NCI-H524 treated with DMSO at 0.1 percent for 48 hours (cell line): ENCODE measurements at places on chromosomes 1 and 21.
A peak's percentile ranks its signal among the peaks of the same experiment; 100 is the strongest.

- no peak for DNase-seq
Measured at GRCh38 chr1:3103967-3104677, 35.1 kb downstream of the PRDM16 start.

- DNase-seq: no peak
Measured at GRCh38 chr21:42121794-42122193, 50.7 kb downstream of the UMODL1 start.

DNA sequence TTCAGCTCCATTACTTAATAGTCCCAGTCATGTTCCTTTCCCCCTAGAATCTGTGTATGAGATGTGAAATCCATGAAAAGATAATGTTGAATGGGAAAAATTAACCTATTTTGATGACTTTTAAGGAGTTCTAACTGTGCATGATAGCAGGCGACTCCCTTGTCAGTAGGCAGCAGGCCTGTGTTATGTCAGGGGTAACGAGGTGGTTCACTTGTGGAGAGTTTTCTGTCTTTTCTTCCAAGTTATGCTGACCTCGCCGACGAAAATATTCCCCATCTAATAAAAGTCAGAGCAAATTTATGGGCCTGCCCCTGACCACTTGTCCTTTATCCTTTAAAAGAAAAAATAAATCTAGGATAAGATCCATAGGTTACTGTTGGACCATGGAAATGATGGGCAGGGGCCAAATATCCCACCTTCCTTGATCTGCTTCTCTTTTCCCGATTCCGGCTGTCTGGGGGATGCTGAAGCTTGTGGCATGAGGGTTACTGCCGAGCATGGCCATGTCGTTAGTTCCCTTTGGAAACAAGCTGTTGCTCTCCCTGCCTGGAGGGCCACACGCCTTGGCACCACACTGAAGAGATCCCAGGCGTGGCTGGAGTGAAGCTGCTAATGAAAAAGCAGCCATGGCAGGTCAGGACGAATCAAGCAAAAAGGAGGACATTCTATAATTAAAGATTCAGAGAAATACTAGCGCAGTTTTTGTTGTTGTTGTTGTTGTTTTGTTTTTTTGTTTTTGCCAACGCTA lies 93.8 kb downstream of the ROR1 start:
- no peak for DNase-seq

DNA sequence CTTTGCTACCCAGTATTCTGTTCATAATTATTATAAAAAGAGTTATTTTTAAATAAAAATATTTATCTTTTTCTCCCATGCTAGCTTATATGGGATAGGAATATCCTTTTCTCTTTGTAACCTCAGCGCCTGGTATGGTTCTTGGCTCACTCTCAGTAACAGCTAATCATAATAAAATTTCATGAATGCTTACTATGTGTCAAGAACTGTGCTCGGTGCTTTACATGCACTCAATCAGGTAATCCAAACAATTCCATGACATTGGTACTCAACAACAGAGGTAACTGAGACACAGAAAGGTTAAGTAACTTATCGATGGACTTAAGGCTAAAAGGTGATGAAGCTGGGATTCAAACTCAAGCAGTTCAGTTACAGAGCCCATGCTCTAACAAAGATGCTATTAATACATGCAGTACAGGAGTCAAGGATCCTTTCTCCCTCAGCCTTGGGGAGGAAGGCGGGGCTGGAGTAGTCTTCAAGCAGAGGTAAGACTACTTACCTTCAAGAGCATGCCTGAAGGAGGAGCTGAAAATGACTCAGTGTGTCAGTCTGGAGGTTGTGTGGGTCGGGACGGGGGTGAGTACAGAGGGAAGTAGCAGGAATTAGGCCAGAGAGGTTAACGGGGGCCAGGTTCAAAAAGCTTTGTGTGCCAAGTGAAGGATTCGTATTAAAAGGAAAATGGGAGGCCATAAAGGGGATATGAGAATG lies 73.4 kb downstream of the PLPPR5 start:
- DNase-seq: no peak

- no peak for DNase-seq
Measured at GRCh38 chr21:32868631-32869454, 97.3 kb upstream of the PAXBP1 start.

GRCh38 chr1:14321422-14321821 lies 277.1 kb upstream of the KAZN start:
- DNase-seq: no peak

- no peak for DNase-seq
Measured at GRCh38 chr1:68361346-68361910, 88.3 kb downstream of the RPE65 start.

DNA sequence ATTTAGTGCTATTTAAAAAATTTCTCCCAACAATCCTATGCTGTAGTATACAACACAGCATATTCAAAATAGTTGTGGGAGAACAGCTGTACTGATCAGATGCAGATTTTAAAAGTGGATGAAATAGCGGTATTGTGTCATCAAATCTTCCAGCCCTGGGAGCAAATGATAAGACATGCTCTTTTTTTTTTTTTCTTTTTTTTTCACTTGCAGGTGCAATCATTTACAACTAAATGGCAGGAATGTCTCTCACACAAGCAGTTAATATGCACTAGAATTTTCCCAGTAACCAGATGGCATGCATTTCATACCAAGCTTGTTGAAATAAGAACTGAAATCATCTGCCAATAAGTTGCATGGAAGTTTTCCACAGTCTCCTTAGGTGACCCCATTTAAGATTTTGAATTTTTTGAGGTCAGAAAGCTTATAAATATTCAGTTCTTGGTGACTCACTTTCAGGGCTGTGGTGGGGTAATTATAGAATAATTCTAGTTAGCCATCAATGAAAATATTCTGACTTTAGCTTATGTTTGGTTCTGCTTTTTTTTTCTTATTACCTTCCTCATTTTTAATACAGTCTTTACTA lies 623.9 kb upstream of the NR5A2 start:
- no peak for DNase-seq

GRCh38 chr1:86861424-86861823 lies 52.5 kb downstream of the SELENOF start:
- no peak for DNase-seq

DNA sequence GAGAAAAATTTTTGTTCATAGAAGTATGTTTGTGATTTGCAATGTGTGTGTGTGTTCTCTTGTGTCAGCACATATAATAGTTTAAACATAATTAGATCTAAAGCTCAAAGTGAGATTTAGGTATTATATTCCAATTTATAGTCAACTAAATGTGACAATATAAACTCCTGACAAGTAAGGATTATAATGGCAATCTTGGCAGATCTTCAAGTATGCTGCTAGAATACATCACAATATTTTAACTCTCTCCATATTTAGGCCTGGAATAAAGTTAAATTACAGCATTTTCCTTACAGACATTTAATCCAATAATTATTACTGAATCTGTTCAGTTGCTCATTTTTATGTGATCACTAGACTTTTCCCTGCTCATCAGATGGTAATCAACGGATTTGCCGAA lies 65.8 kb downstream of the LYPLAL1 start:
- DNase-seq: no peak

GRCh38 chr1:51926171-51926812 lies 47.8 kb upstream of the NRDC start:
- no peak for DNase-seq

DNA sequence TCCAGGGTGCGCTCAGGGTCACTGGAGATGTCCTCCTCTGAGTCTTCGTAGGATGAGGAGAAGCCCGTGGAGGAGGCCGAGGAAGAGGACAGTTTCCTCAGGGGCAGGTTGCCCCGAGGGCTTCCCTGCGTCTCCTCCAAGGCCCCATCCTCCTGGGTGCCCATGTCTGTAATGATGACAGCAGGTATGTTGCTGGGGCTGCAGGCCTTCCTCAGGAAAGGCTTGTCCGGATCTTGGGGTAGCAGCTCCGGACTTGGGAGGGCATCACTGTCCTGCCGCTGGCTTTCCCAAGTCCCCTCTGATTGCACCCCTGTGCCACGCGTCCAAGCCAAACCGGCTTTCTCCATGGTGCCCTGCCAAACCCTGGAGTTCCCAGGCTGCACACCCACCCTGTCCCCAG lies 3.5 kb downstream of the ITPKB start:
- no peak for DNase-seq

- no peak for DNase-seq
Measured at GRCh38 chr1:220682901-220683576, 7.1 kb upstream of the C1orf115 start.

- DNase-seq: peak; percentile 90
Measured at GRCh38 chr1:65310078-65310587, 790 bp downstream of the DNAJC6 start.

GRCh38 chr21:41684381-41685245 lies 82.2 kb downstream of the RIPK4 start:
- no peak for DNase-seq

DNA sequence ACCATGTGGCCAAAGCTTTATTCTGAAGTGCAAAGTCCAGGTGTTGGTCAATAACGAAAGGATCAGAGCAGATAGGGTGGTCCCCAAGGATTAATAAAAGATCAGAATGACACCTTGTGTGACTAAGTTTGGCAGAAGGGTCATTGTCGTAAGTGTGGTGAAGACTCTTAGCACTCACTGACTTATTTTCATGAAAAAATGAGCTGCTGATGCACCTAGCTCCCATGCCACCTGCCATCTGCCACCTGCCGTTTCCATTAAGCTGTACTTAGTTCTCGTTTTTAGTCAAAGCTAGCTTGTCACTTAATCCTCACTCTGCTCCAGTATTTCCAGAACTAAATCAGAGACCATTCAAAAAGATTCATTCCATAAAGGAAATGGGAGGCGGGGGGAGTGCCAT lies 112.6 kb downstream of the SEC16B start:
- DNase-seq: peak; percentile 98

DNA sequence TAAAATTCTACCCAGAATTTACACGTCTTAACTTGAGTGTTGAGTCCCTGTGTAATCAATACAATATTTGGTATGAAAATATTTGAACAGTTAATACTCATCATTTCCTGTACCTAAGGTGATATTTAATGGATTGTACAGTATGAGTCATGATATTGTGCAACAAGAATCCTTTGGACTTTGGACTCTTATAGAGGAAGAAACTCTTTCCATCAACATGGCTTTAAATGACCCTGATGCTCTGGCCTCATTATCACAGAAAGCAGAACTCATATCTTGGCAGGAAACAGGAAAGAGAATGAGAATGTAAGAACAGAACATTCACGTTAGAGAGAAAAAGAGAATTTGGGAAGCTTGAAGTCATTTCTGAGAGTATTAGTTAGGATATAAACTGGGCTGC lies 168.8 kb upstream of the B3GALT2 start:
- DNase-seq: no peak

- DNase-seq: no peak
Measured at GRCh38 chr1:99233446-99233845, 30.8 kb upstream of the PLPPR4 start.

DNA sequence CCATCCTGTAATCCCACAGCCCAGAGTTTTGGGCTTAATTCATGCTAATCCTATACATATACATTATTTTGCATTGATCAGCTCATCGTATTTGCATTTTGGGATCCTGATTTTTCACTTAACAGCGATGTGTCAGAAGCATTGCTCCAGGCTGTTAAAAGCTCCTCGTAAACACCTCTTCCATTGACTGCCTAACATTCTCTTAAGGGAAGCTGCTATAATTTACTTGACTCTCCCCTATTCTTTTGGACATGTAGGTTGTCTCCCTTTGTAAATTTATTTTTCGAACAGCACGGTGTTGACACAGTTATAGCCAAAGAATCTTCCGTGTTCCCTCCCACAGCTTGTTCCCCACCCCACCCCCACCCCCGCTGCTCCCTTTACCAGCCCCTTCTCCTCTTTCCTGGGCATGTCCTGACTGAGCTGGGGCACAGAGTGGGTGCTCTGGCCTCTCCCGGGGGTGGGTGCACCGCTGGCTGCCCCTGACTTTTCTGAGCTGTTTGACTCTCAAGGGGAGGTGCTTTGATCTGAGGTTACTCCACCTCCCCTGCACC lies 22.8 kb downstream of the LDLRAP1 start:
- DNase-seq: no peak

- DNase-seq: no peak
Measured at GRCh38 chr1:164794356-164794755, 235.4 kb downstream of the PBX1 start.

DNA sequence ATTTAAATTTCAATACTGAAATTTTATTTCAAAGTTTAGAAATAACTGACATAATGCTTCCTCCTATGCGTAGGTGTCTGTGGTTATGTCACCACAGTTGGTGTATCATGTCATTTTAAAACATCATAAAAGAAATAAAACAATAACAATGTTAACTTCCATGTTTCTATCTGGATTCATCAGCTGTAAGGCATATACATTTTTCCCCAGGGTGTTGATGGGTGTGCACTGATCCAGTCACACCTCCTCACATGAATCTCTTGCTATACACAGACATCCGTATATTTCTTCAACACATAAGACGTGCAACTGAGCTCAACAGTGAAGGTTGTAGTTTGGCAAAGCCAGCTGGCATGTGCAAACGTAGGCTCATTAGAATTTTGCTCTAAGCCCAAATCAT lies 6.2 kb downstream of the KCNA3 start:
- DNase-seq: no peak

DNA sequence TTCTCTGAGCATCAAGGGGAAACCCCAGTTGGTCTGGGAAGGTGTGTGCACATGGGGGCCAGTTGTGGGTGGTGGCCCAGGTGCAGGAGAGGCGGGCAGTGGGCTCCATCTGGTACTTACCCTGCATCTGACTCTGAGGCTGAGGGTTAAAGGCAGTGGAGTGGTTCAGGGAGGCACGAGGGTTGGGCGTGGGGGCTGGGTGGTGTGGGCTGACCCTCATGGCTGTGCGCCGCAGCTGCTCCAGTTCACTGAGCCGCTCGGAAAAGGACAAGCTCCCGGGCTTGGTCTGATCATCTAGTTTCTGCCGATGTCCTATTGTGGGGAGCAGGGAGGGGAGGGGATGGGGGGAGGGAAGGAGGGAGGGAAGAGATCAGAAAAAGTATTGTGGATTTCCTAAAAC lies 165.5 kb downstream of the CLIC6 start:
- DNase-seq: no peak

GRCh38 chr1:151175041-151175741 lies 590 bp downstream of the TMOD4 start:
- no peak for DNase-seq

- DNase-seq: no peak
Measured at GRCh38 chr1:21647431-21648351, 21.5 kb downstream of the RAP1GAP start.

DNA sequence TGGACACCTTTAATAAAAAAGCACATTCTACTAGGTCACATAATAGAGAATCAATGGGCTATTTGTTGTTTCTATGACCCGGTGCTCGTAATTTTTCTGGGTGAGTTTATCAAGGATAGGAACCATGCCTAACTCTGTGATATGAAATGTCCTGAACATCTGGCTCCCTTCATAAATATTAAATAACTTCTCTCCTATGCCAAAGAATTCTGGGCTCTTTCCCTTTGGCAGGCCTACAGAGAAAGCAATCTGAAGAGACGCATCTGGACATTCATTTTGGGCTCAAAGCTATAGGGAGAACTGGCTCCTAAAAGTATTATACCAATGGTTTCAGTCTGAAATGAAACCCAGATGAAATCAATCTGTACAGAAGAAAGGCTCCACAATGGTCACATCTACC lies 38.8 kb upstream of the ANGPTL7 start:
- DNase-seq: no peak

- DNase-seq: no peak
Measured at GRCh38 chr1:185398022-185398421, 81.0 kb upstream of the IVNS1ABP start.

GRCh38 chr21:39658066-39658465 lies 45.3 kb downstream of the B3GALT5 start:
- no peak for DNase-seq

GRCh38 chr1:21381354-21381753 lies 58.6 kb upstream of the NBPF3 start:
- DNase-seq: no peak
